ENCODE measurements at places on chromosomes 2 and 18.

DNA sequence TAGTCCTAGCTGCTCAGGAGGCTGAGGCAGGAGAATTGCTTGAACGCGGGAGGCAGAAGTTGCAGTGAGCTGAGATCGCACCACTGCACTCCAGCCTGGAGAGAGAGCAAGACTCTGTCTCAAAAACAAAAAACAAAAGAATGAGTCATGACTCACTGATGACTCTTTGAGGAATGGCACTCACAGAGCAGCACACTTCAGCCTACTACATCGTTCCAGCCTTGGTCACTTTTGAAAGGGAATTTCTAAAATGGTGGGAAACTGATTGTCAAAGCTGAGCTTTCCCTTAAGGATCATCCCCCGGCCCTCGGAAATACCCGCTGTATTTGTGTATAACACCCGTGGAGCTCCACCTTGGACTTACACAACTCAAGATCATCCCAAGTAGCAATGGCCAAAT lies 217.3 kb upstream of the HS6ST1 start:
- peak; percentile 89 for DNase-seq

DNA sequence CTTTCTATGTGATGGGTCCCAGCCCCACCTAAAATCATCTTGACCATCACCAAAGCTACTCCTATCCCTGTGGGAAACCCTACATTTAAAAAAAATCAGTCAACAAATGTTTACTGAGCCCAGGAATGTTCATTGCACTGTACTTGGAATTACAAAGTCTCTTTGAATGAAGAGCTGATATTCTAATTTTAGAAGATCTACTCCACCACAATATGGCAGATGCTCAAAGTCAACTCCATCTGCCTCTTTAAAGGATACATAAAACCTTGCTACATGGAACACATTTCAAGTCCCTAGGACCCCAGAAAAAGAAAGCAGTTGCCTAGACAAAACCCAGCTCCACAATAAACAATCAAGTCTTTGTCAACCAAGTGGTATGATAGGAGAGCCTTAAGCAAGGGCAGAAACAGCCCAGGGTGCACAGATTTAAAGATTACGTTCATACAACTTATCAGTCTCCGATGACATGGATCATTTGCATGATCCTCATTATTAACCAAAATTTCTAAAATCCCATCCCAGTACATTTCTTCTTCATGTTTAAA lies 234.3 kb upstream of the ACVR2A start:
- no peak for DNase-seq

- DNase-seq: no peak
Measured at GRCh38 chr18:76054156-76054555, 440.9 kb downstream of the ZNF516 start.

- DNase-seq: no peak
Measured at GRCh38 chr2:67544286-67544685, 147.2 kb downstream of the ETAA1 start.

GRCh38 chr2:47512581-47513083 lies 109.7 kb downstream of the MSH2 start:
- DNase-seq: peak; percentile 22

DNA sequence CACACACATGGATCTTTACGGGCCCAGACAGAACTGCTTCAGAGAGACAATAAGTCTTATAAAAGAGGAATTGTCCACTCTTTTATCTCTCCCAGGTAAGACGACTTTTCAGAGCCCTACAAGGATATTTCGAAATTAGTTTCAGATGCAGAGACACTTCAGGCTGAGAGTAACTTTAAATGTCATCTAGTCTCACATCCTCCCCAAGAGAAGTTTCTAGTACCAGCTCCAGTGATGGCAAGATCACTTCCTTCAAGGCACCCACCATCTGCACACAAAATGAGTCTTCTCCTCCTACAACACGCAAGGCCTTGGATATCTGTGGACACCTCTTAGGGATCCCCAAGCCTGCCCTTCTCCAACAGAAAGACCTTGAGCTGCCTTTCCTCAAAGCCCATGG lies 39.0 kb upstream of the KLHL29 start:
- no peak for DNase-seq

Measured in fibroblast of skin of right biceps (primary cell).